Amygdala (tissue), 56 donors: ENCODE measurements at places on chromosomes 2 and 18.

DNA sequence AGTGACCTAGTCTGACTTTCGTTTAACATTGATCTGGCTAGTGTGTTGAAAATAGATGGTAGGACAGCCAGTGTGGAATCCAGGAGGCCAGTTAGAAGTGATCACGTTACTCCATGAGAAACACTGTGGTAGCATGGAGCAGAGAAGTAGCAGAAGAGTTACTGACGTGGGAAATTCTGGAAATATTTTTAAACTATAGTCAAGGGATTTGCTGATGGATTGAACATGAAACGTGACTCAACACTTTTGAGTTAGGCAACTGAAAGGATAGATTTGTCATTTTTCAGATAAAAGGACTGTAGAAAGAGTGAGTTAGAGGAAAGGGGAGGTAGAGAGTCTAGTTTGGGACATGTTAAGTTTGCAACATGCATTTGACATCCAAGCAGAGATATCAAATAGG is 130.4 kb downstream of the IRS1 start:
- DNase-seq = no peak

GRCh38 chr2:26251893-26252292 is 7.2 kb downstream of the HADHB start:
- DNase-seq = peak; percentile 7

- DNase-seq = no peak
Observed at GRCh38 chr18:75031717-75032317, 177.1 kb downstream of the PTGR3 start.

- DNase-seq = no peak
Observed at GRCh38 chr2:161239326-161240109, 68.7 kb upstream of the PSMD14 start.

DNA sequence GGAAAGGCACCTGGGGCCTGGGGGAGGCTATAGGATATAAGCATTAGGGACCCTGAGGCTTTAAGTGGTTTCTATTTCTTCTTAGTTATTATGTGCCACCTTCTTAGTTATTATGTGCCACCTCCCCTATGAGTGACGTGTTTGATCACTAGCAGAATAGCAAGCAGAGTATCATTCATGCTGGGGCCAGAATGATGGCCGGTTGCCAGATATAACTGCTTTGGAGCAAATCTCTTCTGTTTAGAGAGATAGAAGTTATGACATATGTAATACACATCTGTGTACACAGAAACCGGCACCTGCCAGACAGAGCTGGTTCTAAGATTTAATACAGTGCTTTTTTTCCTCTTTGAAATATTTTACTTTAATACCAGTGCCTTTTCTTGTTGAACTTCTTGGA is 29.4 kb downstream of the LIPG start:
- DNase-seq = no peak

DNA sequence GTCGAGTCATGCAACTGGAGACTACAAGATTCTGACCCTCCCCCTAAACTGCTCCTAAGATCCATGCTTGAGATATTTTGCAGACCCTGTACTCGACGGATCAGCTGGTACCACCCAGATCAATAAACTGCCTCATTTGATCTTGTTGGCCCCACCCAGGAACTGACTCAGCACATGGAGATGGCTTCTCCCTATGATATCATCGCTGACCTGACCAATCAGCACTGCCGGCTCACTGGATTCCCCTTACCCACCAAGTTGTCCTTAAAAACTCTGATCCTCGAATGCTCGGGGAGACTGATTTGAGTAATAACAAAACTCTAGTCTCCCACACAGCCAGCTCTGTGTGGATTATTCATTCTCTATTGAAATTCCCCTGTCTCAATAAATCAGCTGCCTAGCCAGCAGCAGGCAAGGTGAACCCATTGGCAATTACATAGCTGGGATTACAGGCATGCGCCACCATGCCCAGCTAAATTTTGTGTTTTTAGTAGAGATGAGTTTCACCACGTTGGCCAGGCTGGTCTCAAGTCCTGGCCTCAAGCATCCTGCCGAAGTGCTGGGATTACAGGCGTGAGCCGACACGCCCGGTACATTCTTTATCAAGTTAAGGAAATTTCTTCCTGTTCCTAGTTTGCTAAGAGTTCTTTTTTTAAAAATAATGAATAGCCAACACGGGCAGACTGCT is 43.6 kb downstream of the VPS54 start:
- DNase-seq = no peak

GRCh38 chr2:71712158-71712818 is 258.9 kb downstream of the DYSF start:
- DNase-seq = no peak

DNA sequence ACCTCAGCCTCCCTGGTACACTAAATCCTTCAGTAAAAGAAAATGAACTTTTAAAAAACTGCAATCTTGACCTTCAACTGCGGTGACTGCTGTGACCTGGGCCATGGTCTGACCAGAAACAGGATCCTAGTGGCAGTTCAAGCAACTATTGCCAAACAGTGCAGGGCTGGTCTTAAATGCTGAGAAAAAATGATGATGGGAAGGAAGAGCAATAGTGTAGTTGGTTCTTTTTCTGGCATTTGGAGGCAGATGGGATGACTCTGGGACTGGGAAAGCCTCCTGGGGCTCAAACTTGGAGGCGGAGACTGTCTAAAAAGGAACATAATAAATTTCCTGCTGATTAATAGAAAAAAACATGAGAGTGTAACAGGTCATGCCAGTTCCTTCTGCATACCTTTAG is 45.4 kb downstream of the CHN1 start:
- no peak for DNase-seq

- no peak for DNase-seq
Observed at GRCh38 chr2:71332435-71332796, 834 bp downstream of the ZNF638 start.

DNA sequence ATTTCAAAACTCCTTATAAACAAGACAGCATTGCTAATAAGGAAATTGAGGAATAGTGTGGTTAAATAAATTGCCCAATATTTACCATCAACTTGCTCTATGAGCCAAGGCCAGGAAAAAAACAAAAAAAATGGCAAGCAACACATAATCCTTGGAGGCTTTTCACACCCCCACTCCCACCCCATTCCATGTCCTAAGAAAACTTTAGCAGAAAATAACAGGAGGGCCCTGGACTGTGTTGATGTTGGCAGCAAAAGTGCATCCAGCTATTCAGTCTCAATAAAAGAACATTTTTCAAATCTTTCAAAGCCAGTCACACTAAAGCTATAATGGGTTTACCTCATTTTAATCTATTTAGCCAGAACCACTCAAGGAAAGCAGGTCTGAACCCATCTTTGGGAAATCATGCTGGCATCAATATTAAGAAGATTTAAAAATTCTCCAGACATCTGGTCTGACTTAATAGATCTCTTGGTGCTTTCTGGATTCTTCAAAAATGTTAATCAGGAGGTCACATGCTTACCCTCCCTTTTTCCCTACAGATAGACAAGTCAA is 34.6 kb upstream of the STK17B start:
- no peak for DNase-seq
